ENCODE measurements at places on chromosomes 2 and 18.

DNA sequence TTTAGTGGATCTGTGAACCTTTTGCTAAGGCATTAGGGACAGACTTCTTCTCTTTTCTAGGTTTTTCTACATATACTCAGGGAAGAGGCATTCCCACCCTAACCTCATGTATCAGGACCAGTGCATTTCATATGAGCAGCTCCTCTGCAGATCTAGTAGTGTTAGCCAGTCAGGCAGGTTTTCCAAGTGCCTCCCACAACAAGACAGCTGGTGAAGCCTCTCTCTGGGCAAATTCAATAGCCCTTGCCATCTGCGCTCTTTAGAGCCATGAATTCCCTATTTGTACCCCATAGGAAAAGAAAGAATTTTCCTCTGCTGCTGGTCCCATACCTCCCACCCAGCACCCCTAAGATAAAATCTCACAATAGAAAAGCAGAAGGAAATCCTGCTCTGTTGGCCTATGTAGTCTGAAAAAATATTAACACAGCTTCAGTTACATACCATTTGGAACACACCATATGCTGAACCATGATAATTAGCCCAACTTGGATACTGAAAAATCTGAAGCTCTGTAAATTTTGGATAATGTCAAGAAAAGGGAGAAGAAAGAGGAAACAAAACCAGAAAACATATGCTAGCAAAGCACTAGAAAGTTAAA, 1354.6 kb upstream of the NRXN1 start:
- DNase-seq: no peak

DNA sequence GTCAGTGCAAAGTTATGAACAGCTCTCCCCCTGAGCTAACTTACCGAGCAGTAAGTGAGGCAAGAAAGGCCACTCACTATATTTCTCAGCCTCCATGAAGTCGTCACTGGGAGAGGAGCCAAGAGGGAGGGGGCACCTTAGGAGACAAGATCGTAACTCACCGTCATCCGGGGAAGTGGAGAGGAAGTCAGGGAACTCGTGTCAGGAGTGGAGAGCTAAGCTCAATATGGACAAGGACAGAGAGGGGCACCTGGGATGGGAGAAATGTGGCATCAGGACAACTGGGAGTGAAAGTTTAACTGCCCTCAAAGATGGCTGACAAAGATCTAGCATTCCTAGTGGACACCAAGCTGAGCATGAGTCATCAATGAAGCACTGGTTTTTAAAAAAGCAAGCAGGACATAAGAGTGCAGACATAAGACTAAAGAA, 37.1 kb downstream of the BCL11A start:
- no peak for DNase-seq

GRCh38 chr2:227238238-227239237, 74.1 kb downstream of the COL4A3 start:
- peak; percentile 36 for DNase-seq

DNA sequence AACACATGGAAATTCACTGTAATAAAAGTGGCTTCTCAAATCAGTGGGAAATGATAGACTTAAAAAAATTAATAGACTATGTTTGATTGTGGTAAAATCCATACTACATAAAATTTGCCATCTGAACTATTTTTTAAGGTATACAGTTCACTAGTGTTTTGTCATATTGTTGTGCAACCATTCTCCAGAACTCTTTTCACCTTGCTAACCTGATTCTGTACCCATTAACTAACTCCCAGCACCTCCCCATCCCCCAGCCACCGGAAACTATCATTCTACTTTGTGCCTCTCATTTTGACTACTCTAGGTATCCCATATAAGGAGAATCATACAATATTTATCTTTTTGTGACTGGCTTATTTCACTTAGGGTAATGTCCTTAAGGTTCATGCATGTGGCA, 153.3 kb downstream of the PTPRM start:
- no peak for DNase-seq

- peak; percentile 22 for DNase-seq
Measured at GRCh38 chr18:47756364-47757016, 174.0 kb downstream of the SMAD2 start.

- no peak for DNase-seq
Measured at GRCh38 chr18:74513149-74513882, 17.2 kb downstream of the CNDP2 start.

DNA sequence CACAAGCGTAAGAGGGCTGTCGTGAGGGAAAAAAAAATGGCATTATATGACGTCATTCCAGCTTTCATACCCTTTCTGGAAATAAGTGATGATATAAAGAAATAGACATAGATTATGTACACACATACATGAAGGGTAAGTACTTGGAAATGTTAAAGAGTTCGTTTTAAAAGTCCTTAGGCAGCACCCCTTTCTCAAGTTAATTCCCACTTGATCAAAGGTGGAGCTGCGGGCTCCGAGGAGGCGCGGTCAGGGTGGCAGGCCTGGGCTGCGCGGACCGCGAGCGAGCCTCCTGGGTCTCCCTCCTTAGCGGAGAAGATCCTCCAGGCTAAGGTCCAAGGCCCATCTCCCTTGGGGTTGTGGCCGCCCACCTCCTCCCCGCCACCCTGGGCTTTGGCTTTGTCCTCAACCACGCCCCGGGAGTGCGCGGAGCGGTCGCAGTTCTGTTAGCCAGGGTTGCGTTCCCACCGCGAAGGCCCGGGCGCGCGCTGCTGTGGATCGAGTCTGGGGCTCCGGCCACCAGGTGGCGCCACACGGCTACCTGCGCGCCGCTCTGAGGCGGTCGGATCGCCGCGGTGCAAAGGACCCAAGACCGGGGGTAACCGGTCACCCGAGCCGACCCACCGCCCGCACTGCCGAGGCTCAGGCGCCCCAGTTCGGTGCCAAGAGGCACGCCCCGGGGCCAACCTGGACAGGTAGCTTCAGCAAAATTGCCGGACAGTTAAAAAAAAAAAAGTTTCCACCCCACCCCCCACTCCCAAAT, 66.8 kb downstream of the HNRNPLL start:
- peak; percentile 57 for DNase-seq

All from stimulated activated CD8-positive, alpha-beta memory T cell treated with anti-CD3 and anti-CD28 coated beads, Interleukin-7, amount 100 ng/mL, for 1 hour (primary cell).